ENCODE measurements at places on chromosomes 11 and 22.

DNA sequence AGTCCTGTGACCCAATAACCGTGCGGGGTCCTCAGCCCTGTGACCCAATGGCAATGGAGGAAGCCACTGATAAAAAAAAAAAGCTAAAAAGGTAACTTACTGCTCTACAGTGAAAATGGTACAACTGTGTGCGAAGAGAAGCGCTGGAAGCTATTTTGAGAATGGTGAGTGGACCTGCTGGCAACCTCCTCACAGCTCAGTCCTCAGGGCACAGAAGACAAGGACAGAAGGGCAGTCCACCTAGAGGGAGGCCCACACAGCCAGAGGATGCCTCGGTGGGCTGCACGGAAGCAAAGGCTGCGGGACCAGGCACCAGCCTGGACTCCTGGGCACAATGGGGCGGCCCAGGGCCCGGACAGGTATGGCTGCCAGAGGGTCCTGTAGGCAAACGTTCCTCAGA is 35.6 kb downstream of the BRD1 start:
- no peak for DNase-seq

- DNase-seq: no peak
Observed at GRCh38 chr11:91231226-91231625, 993.4 kb upstream of the FAT3 start.

DNA sequence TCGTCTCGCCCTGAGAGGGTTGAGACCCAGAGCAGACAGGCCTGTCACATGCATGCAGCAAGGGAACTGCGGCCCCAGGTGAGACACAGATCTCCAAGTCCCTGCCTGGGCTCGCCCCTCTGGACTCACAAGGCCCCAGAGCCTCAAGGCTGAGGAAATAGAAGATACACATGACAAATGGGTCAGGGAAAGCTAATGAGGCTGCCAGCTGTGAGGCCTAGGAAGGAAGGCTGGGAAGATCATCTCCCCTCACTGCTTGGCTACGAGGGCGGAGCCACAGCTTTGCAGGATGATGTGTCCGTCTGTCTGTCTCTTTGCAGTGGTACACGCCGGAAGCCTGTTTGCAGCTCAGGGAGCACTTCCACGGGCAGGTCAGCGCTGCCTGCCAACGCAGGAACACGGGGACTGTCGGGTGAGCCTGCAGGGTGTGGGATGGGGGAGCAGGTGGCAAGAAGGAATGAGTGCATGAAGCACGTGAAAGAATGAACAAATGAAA is 4.5 kb downstream of the RAB36 start:
- DNase-seq: no peak

DNA sequence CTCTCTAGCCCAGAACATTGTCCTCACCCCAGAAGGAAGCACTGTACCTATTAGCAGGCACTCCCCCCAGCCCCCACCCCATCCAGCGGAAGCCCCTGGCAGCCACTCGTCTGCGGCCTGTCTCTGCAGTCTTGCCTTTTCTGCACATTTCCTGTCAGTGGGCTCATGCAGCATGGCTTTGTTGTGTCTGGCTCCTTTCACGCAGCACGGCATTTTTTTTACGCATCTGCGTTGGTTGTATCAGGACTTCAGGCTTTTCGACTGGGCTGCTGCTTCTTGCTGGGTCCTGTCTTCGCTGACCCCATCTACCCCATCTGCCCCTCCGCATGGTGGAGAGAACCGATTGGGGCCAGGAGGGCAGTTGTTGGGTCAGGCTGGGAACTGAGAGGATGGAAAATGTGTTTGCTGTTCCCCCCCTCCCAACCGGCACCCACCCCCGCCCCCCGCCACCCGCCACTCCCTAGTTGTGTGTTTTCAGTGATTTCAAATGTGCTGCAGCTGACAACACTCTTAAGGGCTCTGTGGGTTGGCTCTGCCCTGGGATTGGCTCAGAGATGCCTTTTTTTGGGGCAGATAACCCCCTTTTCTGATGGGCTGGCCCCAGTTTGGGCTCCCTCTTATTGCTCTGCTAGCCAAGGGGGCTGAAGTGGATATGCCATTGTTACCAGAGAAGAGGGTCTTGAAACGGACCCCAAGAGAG is 110.0 kb downstream of the KIAA1671 start:
- DNase-seq: peak; percentile 58

DNA sequence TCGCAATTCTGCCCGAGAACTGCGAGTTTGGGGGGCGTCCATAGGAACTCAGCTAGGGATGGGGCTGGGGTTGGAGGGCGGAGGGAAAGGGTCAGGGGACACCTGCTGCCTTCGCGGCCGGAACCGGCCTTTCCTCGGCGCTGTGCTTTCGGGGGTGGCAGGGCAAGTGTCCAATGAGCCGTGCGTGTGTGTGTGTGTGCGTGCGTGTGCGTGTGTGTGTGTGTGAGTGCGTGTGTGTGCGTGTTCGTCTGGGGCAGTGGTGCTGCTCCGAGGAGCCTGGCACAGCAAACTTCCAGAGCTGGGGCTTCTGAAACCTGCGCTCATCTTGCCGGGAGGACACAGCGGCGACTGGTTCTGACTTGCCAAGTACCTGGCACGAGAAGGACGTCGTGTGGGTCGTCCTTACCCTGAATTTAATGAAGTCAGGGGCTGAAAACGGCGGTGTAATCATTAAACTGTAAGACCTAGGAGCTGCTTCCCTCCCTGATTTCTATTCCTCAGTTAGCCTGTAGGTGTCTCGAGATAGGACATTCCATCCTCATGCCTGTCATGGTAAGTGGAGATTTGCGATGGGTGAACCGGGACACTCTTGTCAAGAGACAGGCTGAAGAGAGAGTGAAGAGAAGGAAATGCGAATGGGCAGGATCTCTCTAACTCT is 27.0 kb upstream of the AMOTL1 start:
- no peak for DNase-seq

GRCh38 chr11:20046416-20046815 is 113.9 kb downstream of the DBX1 start:
- DNase-seq: no peak

GRCh38 chr22:16970446-16970845 is 37.6 kb downstream of the GAB4 start:
- DNase-seq: no peak

DNA sequence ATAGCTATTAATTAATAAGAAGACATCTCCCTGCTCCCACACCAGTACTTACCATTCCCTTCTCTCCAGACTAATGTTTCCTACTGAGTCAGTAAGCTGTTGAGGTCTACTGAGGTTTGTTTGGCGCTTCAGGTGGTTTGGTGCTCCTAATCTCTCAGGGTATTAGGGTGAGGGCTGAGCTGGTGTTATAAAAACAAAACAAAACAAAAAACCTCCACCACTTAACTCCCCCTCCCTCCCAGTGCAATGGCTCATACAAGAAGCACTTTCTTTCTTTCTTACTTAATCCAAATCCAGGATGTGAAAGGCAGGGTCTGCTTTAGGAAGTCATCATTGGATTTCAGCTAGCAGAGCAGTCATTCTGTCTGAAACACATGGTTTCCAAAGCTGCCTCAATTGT is 15.3 kb downstream of the CSTPP1 start:
- no peak for DNase-seq

DNA sequence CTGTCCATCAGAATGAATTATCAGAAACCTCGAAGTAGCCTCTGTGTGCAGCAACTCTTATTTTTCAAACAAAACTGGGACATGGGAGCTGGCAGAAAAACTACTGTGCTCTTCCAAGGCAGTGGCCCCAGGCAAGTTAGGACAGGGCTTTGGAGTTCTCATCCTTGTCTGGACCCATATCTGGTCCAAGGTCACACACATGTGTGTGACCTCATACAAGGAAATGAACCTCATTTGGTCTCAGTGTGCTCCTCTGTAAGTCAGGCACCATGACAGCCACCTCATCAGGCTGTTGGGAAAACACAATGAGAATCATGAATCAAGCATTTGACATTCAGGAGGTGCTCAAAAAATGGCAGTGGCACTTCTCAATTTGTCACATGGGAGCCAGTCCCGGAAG is 25.8 kb downstream of the LARGE1 start:
- no peak for DNase-seq

DNA sequence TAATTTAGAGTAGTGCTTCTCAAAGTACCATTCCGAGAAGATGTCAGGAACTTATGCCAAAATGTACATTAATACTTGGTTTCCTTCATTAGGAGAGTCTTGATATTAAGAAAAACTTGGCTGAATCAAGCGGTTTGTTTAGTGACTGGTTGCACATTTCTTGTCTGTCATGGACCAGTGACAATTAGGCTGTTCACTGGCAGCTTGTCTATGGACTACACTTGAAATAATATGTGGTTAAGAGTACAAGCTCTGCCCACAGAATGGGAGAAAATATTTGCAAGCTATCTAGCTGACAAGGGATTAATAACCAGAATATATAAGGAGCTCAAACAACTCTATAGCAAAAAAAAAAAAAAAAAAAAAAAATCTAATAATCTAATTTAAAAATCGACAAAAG is 24.6 kb downstream of the COA4 start:
- DNase-seq: no peak

- DNase-seq: no peak
Observed at GRCh38 chr11:126993599-126993998, 7.0 kb downstream of the KIRREL3 start.

- DNase-seq: no peak
Observed at GRCh38 chr22:39216143-39216490, 28.7 kb downstream of the PDGFB start.

DNA sequence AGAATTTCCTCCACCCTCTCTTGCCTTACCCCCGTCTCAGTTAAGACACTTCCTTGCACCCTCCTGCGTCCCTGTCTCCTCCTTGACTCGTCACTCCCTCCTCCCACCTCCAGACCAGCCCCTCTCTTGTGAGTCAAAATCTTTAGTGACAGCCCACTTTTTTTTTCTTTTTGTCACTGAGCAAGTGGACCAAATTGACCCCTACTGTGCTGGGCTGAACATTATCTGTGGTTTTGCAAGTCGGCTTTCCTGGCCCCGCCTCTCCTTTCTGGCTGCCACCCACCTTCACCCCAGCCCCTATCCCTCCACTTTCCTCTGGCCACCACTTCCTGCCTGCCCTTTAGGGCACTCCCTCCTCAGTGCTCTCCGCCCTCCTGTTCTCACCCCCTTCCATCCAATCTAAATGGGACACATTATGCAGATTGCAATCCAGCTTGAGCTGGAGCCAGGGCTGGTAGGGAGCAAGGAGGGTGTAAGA is at the start of gene APLNR:
APLNR (minus strand) TSS at position 47 of the 478 bp plus-strand sequence. CDS start 246 bp downstream, outside the sequence.
- DNase-seq: no peak

DNA sequence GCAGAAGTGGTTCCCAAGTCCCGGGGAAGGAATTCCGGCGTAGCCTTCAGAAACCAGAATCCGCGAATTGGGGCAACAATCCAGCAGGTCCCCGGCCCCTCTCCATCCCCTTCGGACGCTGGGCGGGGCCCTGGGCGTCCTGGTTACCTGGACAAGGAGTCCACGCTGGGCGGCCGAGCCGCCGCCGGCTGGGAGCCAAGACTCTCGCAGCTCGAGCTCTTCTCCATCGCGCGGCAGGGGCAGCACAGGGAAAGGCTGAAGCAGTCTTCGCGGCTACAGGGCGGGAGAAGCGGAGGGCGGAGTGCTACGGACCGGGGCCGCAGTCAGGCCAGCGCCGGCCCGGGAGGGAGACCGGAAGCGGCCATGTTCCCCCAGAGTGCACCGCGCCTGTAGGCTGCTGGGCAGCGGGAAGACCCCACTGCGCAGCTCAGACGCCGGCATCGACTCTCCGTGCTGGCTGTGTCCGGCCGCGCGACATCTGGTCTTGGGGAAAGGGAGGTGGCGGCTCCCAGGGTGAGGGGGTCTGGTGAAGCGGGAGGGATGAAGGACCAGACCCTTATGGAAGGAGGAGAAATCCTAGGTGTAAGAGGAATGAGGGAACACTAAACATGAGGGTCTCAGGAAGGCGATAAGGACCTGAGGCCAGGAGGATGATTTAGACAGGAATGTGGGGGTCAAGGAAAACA is at the start of gene MTMR2:
MTMR2 (minus strand) TSS at position 380 of the 686 bp plus-strand sequence; CDS start at position 227, 153 bp downstream.
- peak; percentile 37 for DNase-seq

DNA sequence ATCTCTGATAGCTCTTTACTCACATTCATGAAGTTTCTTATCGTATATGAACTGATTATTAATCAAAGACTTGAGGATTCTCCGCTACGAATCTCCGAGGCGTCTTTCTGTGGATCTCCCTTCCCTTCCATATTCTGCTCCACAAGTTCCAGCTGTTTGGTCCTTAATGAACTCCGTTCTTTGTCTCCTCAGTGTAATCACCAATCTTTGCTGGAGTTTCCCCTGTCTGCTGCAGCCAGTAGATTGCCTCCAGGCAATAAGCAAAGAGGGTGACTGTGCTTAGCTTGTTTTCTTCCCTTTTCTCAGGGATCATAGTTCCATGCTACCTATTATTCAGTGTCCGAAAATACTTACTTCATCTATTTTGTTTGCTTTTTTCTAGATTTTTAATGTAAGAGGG is 169.6 kb upstream of the FOLH1 start:
- no peak for DNase-seq

DNA sequence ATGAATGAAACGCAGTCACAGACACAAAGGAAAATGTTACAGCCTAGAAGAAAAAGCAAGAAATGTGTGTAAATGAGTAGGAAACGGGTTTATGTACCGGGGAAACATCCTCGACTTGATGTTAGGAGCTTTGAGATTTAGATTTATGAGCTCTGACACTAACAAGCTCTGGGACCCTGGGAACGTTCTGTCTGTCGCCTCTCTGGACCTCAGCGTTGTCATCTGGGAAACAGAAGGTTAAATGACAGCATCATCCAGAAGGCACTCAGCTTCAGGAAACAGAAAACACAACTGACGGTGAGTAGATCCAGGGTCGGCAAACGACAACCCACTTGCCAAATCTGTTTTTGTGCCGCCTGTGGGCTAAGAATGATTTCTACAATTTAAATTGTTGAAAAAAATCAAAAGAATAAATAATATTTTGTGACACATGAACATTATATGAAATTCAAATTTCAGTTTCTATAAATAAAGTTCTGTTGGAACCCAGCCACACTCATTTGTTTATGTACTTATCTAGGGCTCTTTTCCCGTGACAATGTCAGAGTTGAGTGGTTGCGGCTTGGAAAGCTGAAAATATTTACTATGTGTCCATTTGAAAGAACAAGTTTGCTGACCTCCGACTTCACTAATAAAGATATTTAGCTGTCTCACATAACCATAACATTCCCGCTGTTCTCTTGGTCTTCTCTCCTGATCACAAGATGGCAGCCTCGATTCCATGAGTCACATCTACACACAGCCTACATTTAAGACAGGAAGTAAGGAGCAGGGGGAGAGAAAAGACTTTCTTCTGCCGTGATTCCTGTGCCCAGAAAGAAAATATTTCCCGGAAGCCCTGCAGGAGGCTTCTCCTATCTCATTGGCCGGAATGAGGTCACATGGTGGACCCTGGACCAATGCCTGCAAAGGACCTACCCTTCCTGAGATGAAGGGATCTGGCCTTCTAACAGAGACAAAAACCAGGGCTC is 47.1 kb upstream of the SYT13 start:
- DNase-seq: no peak

- DNase-seq: no peak
Observed at GRCh38 chr22:19225560-19225959, 47.0 kb upstream of the SLC25A1 start.

DNA sequence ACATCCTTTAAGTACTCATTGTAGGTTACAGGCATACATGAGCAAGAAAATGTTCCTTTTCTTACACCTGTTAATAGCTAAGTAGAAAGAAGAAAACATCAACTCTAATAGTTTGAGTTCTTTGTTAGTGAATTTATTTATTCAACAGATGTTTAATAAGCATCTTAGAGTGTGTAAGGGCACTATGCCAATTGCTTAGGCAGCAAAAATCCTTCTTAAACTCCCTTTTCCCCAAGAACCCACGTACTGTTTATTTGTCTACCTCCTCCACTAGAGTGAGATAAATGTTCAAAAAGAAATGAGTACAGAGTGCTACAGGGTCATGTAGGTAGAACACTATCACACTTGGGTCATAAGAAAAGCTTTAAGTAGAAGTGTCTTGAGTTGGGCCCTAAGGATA is 131.4 kb downstream of the CD44 start:
- no peak for DNase-seq

GRCh38 chr11:116990061-116990473 is 108.2 kb downstream of the SIK3 start:
- no peak for DNase-seq

- no peak for DNase-seq
Observed at GRCh38 chr22:17945888-17946648, 78.3 kb downstream of the MICAL3 start.
